ENCODE measurements at places on chromosomes 6 and 20.

DNA sequence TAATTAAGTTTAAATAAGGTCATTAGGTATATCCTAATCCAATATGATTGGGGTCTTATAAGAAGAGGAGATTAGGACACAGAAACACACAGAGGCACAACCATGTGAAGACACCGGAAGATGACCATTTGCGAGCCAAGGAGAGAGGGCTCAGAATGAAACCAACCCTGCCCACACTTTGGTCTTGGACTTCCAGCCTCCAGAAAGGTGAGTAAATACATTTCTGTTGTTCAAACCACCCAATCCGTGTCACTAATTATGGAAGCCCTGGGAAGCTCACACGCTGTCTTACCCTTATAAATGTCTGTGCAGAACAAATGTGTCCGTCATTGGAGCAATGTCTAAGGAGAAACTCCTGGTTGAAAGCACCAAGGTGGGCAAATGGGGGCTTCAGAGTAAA is 95.0 kb downstream of the IYD start:
- no peak for DNase-seq

DNA sequence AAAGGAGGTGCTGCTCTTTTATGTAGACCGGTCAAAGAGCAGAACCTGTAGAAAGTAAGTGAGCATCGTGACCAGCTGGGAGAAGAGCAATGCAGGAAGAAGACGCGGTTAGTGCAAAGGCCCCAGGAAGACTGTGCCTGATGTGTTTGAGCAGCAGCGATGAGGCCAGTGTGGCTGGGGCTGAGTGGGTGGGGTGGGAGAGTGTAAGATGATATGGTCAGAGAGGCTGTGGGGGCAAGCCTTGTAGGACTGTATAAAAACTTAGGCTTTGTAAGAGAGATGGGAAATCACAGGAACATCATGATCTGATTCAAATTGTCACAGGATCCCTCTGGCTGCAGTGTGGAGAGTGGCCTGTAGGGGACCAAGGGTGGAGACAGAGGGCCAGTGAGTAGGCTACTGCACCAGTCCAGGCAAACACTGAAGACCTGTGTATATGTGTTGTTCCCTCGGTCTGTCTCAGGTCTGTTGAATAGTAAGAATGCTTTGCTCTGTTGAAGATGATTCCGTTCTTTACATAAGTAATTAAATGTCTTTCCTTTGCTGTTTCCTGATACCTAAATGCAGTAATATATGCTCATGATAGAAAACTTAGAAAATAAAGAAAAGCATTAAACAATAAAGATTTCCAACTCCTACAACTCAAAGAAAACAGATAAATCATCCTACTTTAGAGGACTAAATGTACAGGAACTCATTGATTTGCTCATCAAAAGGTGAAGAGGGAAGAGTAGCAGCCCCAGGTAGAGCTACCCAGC is 23.6 kb upstream of the WFDC2 start:
- peak; percentile 49 for DNase-seq

GRCh38 chr20:19761841-19762240 is 3.8 kb downstream of the RIN2 start:
- DNase-seq: no peak

DNA sequence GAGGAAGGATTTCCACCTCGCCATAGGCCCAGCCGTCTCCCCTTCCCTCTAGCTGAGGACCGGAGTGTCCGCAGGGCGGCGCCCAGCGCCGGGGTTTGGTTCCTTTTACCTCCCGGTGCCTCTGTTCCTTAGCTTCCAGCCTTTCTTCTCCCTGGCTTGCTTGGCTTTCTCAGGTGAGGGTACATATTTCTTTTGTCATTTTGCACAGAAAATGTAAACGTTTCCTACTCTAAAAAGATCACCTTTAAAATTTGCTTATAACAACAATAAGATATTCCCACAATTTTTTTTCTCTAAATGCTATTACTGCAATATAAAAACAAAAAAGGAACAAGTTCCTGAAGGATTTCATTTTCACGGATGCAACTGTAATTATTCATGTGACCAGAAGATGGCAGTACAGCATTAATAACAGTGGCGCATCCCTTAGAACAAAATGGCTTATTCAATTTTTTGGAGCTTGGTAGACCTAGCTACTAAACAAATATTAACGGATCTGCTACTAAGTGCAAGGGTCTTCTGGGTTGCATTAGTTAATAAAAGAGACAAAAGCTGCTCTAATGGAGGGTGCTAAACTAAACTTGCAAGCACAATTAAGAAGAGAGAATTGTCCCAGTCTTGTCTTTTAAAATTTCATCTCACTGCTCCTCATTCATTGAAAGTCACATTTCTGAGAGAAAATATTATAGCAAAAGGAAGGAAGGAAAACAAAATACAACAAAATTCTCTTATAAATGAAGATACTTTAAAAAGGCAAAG is 172.9 kb downstream of the ADGRG6 start:
- peak; percentile 40 for DNase-seq

GRCh38 chr6:14406614-14407331 is 289.2 kb downstream of the CD83 start:
- DNase-seq: no peak

GRCh38 chr20:47241345-47241781 is 115.1 kb downstream of the ZMYND8 start:
- DNase-seq: no peak

GRCh38 chr6:18530201-18530600 is 143.1 kb downstream of the RNF144B start:
- DNase-seq: no peak

- DNase-seq: peak; percentile 95
Measured at GRCh38 chr6:108896111-108896661, 48.0 kb downstream of the ARMC2 start.

DNA sequence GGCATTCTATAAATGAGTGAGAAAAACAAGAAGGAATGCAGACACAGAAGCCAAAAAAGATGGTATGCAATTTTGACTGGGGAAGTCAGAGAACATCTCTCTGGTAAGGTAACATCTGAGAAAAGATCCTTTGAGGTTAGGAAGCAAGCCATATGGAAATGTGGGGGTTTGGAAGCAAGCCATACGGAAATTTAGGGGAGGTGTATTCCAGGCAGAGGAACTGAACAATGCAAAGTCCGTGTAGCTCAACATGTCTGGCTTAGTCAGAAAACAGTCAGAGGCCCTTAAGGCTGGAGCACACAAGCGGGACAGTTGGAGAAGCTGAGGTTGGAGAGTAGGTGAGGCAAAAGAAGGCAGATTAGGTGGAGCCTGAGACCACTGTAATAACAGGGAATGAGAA is 35.3 kb downstream of the RALGAPA2 start:
- DNase-seq: no peak

DNA sequence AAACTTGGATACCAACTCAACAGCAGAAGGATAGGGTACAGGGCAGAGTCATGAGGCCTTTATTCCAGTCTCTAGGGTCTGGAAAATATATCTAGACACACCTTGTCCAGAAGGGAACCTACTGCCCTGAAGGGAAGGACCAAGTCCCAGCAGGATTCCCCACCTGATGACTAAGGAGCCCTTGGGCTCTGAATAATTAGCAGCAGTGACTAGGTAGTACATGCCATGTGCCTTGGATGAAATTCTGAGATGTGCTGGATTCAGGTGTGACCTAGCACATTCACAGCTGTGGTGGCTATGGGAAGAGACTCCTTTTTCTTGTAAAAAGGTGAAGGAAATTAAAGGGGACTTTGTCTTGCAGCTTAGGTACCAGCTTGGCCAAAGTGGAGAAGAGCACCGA is 364.3 kb upstream of the PTCHD4 start:
- no peak for DNase-seq

DNA sequence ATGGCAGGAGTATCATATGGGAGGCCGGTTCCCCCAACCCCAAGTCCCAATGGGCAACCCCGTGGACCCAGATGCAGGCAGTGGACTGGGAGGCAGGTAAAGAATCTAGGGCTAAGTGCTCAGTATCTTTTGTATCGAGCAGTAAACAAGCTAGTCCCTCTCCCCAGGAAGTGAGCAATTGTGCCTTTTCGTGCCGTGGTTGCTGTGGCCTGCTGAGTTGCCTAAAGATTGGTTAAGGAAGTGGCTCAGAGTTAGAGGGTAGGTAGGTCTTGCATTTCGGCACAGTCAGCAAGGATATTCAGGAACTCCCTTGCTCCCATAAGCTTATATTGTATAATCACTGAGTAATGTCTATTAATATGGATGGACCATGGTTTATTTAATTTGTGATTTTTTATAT is 1.3 kb upstream of the DNAH8 start:
- DNase-seq: peak; percentile 53

DNA sequence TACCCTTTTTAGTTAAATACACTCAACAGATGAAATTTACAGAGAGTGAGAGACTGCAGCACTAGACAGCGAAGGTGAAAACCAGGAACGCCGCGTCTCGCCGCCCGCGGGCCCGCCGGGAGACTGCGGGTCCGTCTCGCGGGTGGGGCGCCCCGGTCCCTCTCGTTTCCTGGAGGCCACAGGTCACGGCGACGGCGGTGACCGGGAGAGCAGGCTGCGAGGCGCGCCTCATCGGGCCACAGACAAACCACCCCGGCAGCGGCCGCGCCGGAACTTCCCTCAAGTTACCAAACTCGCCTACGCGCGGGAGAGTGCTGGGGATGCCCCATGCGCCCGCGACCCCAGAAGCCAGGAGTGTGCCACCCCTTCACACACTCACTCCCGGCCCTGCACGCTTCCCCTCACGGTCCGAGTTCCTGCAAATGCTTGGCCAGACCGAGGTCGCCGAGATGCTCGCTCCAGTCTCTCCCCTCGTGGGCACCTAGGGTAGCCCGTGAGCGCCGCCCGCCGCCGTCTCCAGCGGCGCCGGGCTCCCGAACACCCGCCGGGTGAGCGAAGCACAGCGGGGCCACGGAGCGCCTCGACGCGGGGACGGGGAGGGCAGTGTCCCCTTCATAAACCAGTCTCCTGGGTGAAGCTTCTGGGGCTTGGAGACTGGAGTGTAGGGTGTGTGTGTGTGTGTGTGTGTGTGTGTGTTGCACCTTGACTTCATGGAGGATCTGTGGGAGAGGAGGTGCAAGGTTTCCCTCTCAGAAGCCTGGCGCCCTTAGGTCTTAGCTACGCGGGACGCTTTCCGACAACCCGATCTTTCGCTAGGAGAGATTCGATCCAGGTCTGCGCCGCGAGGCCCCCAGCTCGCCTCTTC is 1.4 kb downstream of the BACH2 start:
- DNase-seq: peak; percentile 66

DNA sequence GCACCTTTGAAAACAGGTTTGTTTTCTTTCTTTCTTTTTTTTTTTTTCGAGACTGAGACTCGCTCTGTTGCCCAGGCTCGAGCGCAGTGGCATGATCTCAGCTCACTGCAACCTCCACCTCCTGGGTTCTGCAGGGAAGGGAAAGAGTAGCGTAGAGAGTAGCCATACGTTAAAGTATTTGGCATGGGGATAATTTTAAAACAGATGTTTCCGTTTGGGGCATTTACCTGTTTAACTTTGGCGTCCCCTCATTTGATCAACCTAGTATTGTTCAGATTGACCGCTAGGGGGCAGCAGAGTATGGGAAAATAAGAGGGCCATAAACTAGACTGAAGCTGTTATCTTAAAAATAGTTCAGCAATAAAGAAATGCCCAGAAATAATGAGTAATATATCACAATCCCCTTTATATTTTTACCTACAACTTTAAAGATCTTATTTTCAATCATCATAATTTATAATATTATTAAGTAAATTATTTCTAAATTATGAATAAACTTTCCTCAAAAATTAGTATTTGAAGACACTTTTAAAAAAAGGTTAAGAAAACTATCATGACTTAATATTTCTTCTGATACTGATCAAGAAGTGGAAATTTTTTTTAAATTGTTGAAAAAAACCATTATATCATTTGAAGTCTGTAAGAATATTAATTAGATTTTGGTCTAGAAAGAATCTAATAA is 7.6 kb upstream of the TAAR9 start:
- peak; percentile 66 for DNase-seq

GRCh38 chr6:125722886-125723285 is 26.5 kb upstream of the HEY2 start:
- no peak for DNase-seq

GRCh38 chr20:56911946-56912345 is 282.8 kb downstream of the TFAP2C start:
- no peak for DNase-seq

DNA sequence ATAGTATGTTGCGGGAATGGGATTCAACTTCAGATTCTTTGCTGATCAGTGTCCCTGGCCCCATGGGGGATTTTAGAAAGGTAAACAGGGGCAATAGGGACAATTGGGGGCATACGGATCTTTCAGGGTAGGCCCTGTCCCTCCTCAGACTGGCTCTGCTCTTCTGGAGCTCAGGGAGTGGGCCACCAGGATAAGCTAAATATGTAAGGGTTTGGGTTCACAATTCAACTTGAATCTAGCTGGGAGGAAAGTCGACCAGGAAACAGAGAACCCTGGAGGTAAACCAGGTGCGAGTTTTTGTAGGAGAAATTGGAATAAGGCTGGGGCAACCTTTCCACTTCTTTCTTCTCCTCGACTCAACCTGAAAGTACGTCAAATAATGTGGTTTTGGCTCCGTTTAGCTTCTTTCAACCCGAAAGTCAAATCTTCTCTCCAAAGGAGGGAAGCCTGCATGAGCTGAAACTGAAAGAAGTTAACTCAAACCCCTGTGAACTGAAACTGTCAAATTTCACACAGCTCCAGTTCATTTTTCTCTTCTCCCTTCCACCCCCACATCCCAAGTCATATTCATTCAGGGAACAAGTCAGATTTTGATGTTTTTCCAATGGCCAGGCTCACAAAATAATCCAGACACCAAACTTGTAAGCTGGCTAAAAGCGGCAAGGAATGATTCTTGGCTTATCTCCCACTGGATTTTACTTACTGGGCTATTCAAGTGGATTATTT is 278.2 kb downstream of the CLIC5 start:
- DNase-seq: no peak

DNA sequence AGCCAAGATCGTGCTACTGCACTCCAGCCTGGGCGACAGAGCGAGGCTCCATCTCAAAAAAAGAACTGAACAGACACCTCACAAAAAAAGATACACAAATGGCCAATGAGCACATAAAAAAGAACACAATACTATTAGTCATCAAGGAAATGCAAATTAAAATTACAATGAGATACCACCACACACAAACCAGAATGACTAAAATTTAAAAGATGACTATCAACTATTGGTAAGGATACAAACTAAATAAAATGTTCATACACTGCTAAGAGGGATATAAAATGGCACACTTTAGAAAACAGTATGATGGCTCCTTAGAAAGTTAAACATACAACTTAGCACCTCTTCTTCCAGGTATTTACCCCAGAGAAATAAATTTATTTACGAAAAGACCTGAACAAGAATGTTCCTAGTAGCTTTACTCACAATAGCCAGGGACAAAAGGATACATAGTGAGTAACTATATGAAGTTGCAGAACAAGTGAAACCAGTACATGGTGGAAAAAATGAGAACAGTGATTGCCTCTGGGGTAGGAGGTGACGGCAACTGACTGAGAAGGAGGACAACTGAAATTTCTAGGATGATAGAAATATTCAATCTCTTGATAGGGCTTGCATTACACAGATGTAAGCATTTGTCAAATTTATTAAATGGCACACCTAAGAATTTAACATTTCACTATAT is 53.2 kb downstream of the FAM8A1 start:
- no peak for DNase-seq

GRCh38 chr6:26309731-26310142 is 55.3 kb upstream of the BTN3A2 start:
- no peak for DNase-seq

DNA sequence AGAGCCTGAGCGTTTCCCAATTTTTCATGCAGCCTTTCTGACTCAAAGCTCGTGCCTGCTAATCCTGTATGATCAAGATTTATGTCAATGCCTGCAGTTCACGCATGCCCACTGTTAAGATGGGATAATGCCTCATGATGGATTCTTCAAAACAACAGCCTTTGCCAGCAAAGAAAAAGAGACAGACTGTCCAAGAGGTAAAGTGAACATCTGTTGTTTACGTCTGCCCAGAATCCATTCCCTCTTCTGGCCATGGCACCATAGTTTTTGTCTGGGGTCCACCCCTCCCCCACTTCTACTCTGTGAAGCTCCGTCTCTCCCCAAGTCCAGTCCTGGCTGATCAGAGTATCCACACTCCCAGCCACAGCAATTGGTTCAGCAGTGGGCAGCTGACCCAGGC is 91.9 kb upstream of the EYA2 start:
- no peak for DNase-seq
